Hematopoietic multipotent progenitor cell treated with erythropoietin and hydrocortisone succinate and interleukin-3 and kit ligand, for 15 days (in vitro differentiated cells): ENCODE measurements at places on chromosomes 4 and X.

DNA sequence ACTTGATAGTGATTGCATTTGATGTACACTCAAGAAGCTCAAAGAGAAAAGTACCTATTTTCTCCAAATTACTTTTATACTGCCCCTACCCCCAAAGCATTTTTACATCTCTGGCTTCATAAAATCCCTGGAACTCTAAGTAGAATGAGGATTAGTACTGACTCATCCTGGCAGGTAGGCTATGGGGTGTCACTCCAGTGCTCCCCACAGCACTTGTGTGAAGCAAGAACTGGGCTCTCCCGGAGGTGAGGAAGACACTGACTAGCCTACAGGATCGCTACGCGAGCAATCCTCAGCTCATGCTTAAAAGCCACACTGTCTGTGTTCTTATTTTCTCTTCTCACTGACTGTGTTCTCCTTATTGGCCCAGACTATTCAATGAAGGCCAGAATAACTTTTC is 90.4 kb upstream of the NDP start:
- DNase-seq, result no peak

DNA sequence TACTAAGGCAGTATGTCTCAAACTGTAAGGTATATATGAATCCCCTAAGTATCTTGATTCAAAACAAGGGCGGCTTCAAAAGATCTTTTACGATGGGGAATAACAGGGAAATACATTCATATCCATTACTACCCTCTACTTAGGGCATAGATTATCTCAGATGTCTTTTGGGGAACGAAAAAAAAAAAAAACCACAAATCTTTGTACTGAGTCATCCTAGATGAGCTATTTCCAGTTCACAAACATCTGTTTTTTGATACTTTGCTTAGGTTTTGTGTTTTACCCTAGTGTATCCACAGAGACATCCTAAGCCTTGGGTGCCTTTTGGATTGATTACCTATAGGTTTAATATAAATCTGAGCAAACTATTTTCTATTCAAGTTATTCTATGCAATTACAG is 457.2 kb downstream of the NLGN4X start:
- DNase-seq, result no peak

- no peak for DNase-seq
Measured at GRCh38 chrX:8579602-8580001, 115.0 kb downstream of the VCX3B start.

GRCh38 chr4:182228991-182229577 is 14.1 kb upstream of the TENM3 start:
- DNase-seq, result no peak

GRCh38 chr4:94507708-94508107 is 56.0 kb downstream of the PDLIM5 start:
- DNase-seq, result no peak

DNA sequence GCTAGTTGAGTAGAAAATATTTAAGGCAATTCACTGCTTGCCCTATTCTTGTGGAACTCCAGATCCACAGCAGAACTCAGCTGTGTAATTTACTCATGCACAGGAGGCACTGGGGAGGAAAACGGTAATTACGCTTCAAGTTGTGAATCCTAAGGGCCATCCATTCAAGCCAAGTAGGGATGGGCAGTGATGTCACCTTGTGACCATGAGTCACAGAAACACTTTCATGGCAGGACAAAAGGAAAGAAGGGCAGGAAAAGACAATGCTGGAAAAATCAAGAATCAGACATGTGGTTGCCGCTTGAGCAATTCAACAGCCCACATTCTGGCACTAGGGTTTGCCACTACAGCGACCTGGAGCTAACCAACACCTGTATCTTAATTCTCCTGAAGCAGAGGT is 1.4 kb downstream of the PAQR3 start:
- DNase-seq, result no peak

DNA sequence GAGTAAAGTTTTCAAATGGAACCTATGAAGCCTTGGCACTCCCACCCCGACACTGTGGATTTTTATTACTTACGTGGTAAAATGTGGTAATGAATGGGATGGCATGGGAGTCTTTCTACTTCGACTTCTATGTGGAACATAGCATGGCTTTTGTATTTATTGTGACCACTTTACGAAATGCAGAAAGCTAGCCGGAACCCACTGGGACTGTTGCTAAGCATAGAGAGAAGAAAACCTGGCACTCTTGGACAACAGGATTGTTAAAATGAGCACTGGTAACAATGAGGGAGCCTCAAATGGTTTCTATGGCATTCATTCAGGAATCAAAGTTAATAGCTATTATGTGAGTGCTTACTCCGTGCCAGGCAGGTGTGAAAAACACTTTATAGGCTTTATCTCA is 113.3 kb downstream of the PDS5A start:
- no peak for DNase-seq

- DNase-seq, result no peak
Measured at GRCh38 chr4:82450966-82451755, 20.8 kb downstream of the ENOPH1 start.

DNA sequence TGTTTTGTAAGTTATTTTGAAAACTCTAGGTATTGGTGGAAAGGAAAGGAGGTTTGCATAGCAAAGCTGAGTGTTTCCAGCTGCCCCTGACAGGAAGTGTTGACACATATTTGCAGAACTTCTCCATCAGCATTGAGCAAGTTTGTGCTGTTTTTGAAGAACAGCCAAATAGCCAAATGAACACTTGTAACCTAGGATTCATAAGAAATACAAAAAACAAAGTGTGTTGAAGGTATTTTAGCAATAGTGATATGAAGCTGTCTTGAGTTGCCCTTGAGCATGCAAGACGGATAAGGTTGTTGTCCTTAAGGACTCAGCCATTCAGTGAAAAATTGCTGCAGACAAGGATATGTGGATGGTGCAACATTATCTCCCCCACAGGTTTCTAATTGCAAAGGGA is 68.3 kb upstream of the PGM2 start:
- no peak for DNase-seq

DNA sequence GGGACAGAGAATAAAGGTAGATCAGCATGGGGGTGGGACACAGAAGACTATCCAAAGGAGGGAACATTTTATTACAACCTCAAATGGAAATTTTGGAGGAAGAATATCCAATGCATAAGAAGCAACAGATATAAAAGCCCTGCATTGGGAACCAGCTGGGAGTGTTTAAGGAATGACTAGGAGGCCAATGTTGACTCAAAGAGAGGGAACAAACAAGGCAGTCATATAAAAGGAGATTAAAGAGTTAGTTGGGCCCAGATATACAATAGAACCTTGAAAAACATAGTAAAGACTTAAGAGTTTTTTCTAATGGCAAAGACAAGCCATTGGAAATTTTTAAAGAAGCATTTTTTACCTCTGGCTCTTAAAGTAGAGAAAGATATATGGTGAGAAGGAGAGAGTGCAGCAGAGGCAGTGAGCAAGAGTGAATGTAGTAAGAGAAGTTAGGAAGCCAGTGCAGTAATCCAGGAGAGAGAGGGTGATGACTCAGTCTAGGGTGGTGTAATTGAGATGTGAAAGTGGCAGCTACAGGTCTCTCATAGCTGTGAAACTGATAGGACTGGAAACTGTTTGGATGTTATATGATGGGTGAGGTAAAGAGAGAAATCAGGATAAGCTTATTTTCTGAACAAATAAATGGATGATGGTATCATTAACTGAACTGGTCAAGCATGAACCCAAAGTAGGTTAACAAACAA is 182.2 kb upstream of the ATOH1 start:
- DNase-seq, result no peak

- peak; percentile 14 for DNase-seq
Measured at GRCh38 chrX:39730662-39731329, 367.0 kb downstream of the BCOR start.
